ENCODE measurements at places on chromosomes 2 and 18.

DNA sequence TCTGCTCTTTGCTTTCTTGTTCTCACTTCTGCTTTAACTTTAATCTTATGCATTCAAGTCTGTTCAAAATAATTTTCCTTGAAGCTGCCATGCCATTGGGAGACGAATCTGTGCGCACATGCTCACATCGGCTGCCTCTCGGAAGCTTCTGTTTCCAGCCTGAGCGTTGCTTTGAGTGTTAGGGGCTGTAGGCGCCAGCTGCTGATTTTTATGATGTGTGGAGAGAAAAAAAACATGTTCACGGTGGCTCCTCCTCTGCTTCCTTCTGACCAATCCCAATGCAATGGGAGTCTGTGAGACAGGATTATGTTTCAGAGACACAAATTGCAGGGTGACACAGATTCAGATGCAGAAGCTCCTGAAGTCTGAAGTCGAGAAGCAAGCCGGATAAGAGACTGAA, at the start of gene MC4R:
MC4R (minus strand) TSS at position 180 of the 400 bp plus-strand sequence. CDS start 426 bp downstream, outside the sequence.
- peak; percentile 72 for DNase-seq

DNA sequence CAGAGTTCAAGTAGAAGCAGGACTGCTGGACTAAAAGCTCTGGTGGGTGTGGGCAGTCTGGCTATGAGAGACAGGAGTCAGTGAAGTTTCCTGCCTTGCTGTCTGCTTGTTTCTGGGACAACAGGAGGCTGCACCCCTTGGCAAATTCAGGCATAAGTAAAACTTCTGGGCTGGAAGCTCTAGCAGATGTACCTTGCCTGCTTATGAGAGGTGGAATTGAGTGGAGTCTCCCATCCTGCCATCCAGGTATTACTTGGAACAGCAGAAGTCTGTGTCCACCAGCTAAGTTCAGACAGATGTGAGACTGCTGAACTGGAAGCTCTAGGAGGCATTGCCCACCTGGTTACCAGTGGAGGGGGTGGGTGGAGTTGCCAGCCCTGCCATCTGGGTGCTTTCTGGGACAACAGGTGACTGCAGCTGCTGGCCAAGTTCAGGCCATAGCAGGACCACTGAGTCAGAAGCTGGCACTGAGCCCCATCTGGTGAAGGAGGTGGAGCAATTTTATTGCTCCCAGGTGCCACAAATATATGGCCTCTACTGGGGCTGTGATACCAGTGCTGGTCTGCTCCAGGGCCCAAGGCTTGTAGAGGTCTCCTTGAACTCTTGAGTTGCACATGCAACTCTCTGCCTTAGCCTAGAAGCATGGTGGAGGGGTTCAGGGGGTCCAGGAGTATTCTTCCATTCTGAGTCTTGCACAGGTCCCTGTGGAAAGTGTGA, 199.4 kb upstream of the FN1 start:
- no peak for DNase-seq

DNA sequence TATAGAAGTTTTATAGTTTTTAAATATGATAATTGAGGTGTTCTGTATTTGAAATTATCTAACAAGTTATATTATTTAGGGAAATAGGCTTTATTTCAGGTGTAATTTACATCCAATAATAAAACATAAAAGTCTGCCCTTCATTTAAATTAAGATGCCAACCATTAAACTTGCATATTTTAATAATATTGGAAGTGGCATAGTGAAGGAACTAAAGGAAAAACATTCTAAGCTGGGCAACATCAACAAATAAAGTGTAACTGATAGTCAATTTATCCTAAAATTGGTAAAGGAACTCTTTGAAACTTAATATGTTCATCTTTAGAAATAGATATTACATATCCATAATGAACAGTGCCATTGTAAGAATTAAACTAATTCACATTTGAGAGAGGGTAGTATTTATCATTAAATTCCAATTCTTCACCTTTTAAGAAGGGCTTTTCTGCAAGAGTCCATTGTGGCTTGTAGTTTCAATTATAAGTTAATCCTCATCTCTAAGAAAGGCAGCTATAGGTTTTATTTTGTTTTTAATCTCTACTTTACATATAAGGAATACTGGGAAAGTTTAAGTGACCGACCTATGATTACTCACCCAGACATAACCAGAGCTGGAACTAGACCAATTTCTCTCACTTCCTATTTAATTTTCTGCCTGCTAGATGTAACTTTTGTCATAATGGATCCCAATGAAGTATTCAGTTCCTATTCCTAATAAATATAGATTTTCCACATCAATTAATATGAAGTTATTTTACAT, 401.6 kb downstream of the XIRP2 start:
- no peak for DNase-seq

- no peak for DNase-seq
Observed at GRCh38 chr18:44881461-44882162, 200.9 kb downstream of the SETBP1 start.

GRCh38 chr2:190283783-190284182, 35.8 kb downstream of the HIBCH start:
- DNase-seq = peak; percentile 37

DNA sequence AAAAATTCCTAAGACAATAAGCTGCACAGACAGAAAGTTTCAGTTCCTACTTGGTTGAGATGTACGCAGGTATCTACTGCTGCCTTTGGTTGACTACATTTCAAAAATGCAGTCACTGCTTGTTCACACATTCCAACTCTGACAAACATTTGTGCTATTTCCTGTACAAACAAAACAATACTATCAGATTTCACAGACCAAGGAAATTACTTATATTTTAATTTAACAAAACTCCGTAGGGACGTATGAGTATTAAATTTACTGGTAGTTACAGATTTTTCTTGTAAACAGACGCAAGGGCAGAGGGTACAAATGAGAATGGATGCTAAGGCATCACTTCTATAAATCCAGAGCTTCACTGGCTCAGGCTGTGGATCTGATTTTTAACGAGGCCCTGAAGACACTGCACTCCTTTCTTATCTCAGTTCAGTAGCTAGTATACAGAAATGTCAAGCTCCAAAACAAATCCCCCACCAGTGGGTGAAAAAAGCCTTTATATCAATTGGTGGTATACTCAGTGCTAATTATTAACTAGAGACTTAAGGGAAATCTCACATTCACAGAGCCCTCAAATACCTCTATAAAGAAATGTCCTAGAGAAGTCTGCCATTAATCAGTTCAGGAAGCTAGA, 31.7 kb upstream of the TTC32 start:
- no peak for DNase-seq

DNA sequence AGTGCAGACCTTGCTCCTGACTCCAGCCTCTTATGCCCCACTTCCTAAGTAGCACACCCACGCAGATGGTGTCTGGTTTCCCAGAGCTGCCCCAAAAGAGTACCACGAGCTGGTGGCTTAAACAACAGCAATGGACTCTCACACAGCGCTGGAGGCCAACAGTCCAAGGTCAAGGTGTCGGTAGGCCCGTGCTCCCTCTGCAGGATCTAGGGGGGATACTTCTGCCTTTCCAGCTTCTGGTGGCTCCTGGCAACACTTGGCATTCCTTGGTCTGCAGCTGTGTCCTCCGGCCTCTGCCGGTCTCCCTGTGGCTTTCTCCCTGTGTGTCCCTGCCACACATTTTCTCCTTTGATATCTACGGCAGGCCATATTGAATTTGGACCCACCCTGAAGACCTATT, 99.0 kb downstream of the TSHZ1 start:
- DNase-seq = no peak

DNA sequence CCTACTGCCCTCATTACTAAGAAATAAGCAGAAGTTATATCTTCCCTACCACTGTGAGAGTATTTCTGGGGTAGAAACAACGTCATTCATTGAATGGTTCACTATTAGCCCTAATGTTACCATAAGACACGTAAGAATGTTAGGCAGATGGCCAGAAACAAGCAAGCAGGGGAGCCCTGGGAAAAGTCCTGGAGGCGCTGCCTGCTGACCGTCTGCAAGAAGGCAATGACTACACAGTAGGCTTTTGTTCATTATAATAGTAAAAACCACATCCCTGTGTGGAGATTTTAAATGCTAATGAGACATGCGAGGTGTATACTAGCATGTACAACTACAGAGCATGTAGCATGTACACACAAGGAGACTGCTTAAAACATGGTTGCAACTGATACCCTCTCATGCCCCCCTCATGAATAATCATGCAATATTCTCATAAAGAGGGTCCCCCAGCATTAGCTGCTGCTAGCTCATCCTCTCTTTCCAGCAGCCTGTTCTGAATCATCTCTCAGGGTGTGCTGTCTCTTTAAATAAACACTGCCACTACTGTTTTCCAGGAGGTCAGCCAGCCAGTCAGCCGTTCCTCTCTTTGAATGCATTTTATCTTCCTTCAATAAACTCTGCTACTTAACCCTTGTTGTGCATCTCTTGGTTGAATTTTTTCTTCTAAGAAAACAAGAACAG, 23.6 kb downstream of the SUCLG1 start:
- DNase-seq = peak; percentile 67

GRCh38 chr18:53644799-53645471, 579.5 kb downstream of the MBD2 start:
- DNase-seq = no peak

DNA sequence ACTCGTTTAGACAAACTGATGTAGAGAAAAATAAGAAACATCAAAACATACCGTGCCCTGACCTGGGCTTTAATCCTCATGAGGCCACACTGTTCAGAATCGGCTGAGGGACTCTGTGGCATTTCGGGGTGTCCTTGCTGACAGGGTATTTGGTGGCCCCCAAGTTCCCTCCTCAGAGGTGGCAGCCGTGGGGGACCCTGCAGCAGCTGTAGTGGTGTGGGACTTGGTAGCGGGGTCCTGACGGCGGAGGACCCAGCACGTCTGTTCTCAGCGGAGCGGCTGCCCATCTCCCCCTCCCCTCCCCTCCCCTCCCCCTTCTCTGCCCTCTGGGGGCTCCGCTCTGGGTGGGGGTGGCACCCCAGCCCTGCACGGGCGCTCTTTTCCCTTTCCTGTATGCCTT, 18.4 kb downstream of the KCNG2 start:
- DNase-seq = no peak

DNA sequence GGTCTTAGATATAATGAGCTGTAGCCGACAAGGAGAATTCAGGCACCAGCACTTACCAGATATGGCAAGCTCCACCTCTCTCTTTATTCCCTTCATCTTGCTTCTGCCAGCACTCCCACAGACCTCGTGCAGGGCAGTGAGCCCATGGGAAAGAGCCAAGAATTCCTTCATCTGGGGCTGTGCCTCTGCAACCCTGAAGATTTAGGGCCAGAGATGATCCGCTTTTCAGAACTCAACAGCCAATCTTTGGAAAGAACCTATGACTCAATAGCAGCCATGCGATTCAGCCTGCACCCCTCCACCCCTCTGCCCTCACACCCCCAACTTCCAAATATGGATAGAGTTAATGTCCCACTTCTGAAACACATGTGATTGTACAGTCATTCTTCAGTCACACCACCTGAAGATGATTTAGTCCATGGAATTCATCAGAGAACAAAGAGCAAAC, 533.7 kb upstream of the TNP1 start:
- DNase-seq = peak; percentile 67

DNA sequence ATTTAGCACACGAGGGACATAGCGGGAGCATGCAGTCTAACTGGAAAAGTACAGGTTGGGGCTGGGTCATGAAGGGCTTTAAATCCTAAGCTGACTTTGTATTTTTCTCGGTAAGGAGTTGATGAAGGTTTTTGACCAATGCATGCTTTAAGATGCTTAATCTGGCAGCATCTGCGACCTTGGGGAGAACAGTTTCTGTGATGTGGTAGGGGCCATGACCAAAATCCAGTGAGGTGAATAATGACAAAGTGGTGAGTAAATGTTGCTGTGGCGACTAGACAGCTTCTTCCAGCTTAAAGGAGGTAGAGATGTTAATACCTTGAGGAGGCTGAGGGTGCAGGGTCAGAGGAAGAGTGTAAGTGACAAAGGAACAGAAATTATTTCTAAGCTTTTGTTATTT, 174.6 kb upstream of the ALPP start:
- DNase-seq = no peak

- DNase-seq = no peak
Observed at GRCh38 chr18:46060359-46060841, 11.7 kb downstream of the PSTPIP2 start.

DNA sequence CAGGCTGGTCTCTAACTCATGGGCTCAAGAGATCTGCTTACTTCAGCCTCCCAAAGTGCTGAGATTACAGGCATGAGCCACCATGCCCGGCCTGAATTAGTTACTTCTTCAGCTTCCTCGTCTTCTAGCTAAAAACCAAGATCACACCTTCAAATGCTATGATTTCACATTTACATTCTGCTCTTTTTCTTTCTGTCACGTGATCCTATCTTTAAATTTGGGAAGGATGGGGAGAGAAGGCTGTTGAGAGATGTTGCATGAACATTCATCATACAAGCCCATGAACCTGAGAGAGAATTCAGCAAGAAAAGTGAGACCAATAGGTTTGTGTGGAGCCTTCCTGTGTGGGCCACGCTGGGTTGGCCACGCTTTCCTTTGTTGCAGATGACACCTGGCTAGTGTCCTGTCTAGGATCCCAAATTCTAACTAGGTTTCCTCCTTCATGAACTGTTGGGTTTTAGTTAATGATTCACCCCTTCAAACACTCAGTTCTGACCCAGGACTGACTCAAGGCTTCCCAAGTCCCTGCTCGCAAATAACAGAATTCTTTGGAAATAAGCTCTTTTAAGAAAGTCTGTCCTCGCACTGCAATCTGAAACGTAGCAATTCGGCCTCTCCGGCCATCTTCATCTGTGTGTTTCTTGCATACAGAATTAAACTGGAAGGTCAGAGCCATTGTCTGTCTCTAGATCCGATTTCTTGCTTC, 57.3 kb upstream of the CREB1 start:
- no peak for DNase-seq

DNA sequence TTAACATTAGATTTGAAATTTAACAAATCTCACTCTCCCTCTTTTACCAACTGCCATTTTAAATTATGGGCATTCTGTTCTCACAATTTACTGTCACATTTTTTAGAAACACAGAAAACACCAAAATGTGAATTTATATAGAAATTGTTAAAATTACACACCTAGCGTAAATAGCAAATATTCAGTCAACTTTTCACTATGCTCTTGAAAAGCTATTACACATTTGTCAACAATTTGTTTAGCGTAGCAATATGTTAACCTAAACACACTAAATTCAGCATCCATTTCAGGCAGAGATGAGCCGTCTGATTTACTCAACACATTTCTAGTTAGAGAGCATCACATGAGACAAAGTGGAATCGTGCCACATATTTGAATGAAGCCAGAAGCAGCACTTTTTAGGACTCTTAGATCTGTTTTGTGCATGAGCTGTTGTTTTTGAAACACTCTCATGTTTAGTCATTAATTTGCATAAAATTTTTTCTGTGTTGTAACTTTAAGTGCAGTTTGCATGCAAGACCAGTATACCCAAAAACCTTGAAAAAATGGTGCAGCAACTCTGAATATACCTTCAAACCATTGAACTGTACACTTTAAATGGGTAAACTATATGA, 8.2 kb downstream of the TTC32 start:
- no peak for DNase-seq
